ENCODE measurements at places on chromosomes 2 and 18.
A peak's percentile ranks its signal among the peaks of the same experiment; 100 is the strongest.

- DNase-seq: no peak
These were observed 5.5 kb downstream of the HOXD8 start for GRCh38 chr2:176135035-176135440.

- DNase-seq: no peak
These were observed 29.3 kb downstream of the EFHD1 start for GRCh38 chr2:232662486-232663260.

GRCh38 chr2:147739508-147739907 lies 105.3 kb upstream of the ACVR2A start:
- no peak for DNase-seq

- DNase-seq: no peak
These were observed 28.2 kb downstream of the HS1BP3 start for GRCh38 chr2:20622731-20623130.

- DNase-seq: peak; percentile 42
These were observed 636 bp downstream of the ARL4C start for GRCh38 chr2:234496055-234496834.

DNA sequence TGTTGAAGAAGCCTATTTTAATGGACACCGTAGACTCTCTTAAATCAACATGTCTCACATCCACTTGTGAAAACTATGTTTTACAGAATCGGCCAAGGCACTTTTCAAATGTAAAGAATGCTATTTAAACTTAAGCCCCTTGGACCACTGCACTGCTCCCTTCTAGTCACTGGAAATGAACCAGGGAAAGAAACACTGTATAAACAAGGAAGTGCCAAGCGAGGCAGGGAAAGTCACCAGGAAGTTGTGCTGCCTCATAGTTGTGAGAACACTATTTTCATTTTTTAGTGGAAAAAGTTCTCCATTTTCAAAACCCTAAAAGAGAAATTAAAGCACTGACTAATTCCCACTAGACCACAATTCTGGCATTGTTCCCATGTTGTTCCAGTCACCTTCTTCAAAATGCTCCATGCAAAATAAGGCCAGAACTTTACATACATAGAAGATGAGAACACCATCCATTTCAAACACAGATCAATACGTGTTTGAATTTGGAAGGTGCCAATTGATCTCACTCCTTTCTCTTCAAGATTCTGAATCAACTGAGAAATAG lies 13.5 kb downstream of the CCDC141 start:
- DNase-seq: no peak

- DNase-seq: no peak
These were observed 159.0 kb upstream of the RASGRP3 start for GRCh38 chr2:33317369-33318007.

DNA sequence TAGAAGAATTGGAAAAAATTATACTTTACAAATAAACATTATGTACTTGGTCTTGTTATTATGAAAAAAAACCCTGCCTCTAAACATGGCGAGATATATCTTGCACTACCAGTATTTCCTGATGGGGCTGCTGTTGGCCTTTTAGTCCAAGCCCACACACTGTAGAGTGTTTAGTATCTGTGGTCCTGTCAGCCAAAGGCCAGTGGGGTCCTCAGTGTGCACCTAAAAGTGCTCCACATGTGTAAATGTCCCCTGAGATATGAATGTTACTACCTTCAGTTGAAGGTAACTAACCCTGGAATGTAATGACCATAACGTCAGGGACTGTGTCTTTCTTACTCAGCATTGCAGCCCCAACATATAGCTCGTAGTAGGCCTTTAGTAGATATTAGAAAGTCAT lies 71.1 kb upstream of the HK2 start:
- no peak for DNase-seq

- DNase-seq: no peak
These were observed 157.7 kb downstream of the ZNF385B start for GRCh38 chr2:179703702-179704101.

- DNase-seq: no peak
These were observed 609.5 kb downstream of the EPHA4 start for GRCh38 chr2:220962556-220962955.

- DNase-seq: no peak
These were observed 7.2 kb upstream of the ABCA12 start for GRCh38 chr2:215145611-215146010.

GRCh38 chr2:24206242-24206641 lies 31.4 kb downstream of the FAM228A start:
- no peak for DNase-seq

DNA sequence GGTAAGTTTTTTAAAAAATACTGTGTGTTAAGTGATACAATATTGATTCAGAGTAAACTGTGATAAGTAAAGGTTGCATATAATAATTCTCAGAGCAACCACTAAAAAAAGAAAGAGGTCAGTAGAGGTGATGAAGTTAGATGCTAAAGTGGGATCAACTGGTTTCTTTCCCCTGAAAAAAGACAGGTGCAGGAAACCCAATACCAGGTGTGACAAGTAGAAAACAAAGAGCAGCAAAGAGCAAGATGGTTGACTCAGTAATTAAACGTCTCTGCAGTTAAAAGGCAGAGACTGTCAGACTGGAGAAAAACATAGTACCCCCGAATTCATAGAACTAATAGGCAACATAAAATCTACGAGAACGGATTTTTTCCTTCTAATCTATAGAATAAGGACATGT lies 128.3 kb downstream of the ATP9B start:
- no peak for DNase-seq

DNA sequence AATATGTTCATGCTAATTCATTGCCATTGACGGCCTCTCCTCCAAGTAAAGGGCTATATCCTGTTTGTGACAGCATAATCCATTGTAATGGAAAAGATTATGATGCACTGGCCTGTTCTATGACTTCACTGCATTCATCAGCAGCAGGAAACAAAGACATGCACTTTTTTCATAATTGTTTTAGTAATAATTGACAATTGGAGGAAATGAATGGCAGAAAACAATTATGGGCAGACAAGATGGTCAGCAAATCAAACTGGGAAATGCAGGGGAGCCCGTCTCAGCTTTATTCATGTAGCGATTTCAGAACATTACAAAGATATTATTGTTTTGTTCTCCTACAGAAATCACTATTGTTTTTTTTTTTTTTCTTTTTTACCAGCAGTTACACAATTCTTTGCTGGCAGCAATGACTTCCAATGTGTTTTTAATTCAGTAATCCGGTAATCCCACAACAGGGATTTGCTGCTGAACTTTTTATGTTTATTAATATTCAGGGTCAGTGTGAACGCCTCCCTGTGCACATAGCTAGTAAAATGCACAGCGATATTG lies 33.8 kb upstream of the RASGRP3 start:
- no peak for DNase-seq

GRCh38 chr2:142290931-142291330 lies 160.1 kb upstream of the LRP1B start:
- DNase-seq: no peak

GRCh38 chr2:231297108-231297908 lies 98.2 kb upstream of the B3GNT7 start:
- DNase-seq: peak; percentile 33

DNA sequence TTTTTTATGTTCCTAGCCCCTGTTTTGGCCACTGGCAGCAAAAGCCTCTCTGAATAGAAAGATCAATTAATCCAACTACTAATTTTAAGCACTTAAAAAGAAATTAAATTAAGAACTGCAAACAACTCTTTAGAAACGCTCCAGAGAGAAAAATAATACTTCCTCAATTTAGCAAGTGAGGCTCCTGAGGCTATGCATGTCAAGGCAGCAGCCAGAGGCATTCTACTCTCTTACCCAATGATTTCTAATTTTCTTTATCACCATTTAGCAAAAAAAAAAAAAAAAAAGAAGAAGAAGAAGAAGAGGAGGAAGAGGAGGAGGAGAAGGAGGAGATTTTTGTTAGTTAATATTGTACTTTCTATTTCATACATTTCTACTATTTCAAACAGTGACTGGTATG lies 68.5 kb downstream of the TMEM237 start:
- no peak for DNase-seq

GRCh38 chr2:101339266-101339880 lies 30.9 kb upstream of the RNF149 start:
- DNase-seq: no peak

DNA sequence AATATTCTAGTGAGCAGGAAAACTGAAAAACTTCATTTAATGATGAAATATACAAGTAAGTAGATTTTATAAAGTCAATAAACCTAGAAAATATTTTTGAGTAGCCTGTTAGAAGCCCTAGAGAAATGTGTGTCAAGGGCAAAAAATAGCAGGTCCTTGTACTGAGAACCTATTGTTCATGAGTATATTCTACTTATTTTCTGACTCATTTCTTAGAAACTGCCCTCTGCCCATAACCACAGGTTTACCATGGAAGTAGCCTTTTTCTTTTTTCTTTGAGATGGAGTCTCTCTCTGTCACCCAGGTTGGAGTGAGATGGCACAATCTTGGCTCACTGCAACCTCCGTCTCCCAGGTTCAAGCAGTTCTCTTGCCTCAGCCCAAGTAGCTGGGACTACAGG lies 19.4 kb upstream of the SELENOI start:
- DNase-seq: no peak

DNA sequence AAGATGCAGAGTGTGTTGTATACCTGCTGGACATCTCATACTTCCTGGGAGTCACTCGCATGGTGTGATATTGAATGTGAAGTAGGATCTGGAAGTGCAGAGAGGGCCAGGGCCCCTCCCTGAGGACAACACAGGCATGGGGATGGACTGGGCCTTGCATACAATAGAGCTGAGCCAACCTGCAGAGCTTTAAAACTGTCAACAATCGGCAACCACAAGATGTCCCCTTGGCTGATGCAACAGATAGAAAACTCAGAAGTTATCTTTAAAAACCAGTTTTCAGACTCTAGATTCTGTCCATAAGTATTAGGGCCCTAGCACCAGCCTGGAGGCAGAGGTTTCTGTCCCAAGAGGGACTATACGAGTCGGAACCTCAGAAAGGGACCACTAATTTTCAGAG lies 19.7 kb downstream of the EVA1A start:
- DNase-seq: no peak

DNA sequence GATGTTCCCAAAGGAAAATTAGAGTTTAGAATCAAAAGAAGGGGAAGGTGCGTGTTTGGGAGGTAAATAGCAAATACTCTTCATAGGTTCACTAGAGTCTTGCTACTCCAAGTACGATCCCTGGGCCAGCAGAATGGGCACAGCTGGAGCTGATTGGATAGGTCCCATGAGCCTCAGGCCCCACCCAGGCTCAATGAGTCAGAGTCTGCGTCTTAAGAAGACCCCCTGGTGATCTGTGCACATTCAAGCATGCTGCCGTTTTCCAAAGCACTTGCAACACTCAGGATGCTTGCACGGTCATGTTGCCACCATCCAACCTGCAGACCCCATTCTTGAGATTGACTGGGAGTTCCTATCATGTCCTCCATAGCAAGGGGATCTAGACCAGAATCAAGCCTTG lies 40.5 kb downstream of the ABCG8 start:
- DNase-seq: no peak

- DNase-seq: no peak
These were observed 32.8 kb downstream of the TMEM163 start for GRCh38 chr2:134685967-134686366.

DNA sequence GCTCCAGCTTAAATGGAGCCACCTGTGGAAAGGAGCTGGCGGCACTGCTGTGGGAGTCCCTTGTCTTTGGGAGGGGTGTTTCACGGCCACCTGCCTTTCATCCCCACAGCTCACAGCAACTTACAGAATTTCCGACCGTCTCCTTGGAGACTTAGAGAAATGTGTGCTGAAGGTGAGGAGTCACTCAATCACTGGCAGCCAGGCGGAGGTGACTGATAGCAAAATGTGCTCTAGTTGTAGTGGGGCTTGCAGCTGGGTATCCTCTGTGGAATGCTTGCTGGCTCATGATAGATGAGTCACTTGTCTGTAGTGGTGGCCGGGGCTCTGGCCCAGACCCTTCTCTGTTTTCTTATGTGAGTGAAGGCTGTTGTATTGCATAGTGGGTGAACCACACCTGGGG lies 110.7 kb downstream of the SH3RF3 start:
- DNase-seq: no peak

DNA sequence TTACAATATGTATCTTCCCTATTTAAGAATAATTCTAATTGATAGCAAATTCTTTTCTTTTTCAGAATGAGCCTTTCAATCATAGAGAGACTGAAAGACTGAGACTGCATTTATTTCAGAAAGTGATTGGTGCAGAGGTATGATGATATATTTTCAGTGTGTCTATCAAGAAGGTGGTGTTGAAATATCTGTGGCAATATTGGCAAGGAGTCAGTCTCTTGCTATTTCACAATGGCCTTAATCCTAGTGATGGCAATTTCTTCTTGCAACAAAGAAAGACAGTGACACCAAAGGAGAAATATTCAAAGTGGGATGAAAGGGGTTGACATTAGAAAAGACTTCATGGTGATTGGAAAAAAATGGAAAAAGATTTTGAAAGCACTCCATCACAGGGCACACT lies 21.7 kb upstream of the ZBTB14 start:
- DNase-seq: no peak

DNA sequence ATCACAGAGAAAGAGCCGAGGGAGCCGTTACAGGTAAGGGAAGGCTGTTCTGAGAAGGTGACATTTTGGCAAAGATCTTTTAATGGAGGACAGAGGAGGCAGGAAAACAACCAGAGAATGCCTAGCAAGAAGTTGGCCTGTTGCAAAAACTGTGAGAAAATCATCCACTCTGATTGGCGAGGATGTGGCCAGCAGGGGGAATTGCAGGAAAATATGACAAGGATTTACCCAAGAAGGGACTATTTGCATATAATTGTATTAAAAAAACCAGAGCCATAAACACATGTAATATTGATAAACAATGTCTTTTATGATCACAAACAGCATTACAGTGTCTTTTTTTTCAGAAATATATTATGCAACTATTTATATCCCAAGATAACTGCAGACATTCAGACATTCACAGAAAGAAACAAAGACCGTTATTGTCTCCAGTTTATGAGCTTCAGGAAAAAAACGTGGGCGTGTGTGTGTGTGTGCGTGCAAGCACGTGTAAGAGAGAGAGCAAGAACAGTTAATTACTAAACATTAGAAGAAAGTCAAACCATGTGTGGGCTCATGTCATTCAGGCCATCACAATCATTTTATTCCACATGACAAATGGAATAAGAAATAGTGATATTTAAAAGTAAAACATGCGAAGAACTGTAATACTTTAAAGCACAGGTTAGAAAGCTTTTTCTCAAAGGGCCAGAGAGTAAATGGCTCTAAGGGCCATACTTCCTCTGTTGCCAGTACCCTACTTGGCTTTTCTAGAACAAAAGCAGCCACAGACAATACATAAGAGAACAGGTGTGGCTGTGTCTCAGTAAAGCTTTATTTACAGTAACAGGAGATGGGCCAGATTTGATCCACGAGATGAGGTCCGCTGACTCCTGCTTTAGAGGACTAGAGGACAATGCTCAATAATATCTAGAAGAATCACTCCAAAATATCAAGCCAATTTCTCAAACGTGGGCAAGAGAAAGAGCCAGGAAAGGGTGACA lies 324.1 kb downstream of the DLGAP1 start:
- DNase-seq: no peak
